ENCODE measurements at places on chromosomes 6 and 20. TPM values are rescaled to one million over a fixed set of nuclear protein-coding genes. Genes with fewer than 3 reads are reported as not detected.

PBOV1 gene
- not detected for total RNA-seq

LST1 gene
- not detected for total RNA-seq

EPPIN gene
- total RNA-seq = not detected

LPA gene
- not detected for total RNA-seq

BHLHE23 gene
- not detected for total RNA-seq
